ENCODE measurements at places on chromosomes 16 and 17.

DNA sequence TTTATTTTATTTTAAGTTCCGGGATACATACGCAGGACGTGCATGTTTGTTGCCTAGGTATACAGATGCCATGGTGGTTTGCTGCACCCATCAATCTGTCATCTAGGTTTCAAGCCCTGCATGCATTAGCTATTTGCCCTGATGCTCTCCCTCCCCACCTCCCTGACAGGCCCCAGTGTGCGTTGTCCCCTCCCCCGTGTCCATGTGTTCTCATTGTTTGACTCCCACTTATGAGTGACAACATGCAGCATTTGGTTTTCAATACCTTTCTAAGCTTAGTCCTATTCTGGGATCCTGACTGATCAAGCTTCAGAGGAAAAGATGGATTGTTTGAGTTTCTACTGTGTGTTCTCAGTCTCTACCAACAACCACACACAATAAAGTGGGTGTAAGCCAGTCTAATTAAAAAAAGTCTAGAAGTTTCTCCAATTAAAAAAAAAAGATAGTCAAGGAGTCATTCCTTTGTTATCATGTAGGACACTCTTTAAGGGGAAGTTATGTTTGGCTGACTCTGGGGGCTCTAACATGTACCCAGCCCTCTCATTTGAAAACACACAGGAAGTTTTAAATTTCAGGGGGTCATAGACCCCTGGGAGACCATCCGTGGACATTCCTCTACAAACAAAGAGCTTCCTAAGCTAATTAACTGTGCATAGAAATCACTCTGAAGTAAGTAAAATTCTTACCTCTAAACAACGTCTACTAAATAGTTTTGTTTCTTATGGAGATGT is 66.3 kb upstream of the ADAMTS18 start:
- no peak for DNase-seq

- no peak for DNase-seq
These were observed 38.9 kb downstream of the UBN1 start for GRCh38 chr16:4886151-4886550.

DNA sequence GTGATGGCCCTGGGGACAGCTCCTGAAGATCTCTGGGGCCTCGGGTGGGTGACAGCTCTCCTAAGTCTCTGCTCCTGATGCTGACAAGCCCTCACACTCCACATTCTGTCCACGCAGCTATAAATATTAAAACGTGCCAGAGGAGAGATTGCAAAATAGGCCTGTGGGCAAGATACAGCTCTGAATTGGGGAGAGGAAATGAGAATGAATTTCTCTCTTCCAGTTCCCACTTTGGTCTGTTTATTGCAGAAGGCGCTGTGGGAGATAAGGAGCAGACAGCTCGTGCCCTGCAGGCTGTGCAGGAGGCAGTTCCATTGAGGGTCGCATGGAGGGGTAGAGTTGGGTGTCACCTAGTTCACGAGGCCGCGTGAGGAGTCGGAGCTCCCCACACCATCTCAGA is 87.5 kb upstream of the SDK2 start:
- no peak for DNase-seq

DNA sequence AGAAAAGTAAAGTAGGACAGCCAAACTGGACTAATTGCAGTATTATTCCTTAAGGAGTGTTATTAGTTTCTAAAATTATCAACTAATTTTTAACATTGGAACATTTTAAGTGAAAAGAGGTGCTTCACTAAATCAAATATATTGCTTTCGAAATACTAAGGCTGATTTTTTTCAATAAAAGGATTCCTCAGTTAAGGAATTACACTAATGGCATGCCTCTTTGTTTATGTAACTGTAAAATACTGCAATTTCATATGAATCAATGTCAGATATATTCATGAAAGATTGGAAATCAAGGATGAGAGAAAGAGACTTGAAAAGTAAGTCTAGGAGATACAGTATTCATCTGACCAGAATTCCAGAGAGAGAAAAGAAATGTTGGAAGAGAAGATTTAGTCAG is 129.8 kb downstream of the TANC2 start:
- no peak for DNase-seq

DNA sequence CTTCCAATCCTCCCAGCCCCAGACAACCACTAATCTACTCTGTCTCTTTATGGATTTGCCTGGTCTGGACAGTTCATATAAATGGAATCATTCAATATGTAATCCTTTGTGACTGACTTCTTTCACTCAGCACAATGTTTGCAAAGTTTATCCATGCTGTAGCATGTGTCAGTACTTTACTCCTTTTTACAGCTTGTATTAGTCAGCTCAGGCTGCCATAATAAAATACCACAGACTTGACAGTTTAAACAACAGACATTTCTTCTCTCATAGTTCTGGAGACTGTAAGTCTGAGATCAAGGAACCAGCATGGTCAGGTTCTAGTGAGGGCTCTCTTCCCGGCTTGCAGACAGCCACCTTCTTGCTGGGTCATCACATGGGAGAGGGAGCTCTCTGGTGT is 41.3 kb downstream of the GPRC5B start:
- DNase-seq = no peak

- DNase-seq = no peak
These were observed 112.7 kb downstream of the VPS53 start for GRCh38 chr17:601926-602303.

- no peak for DNase-seq
These were observed 8.1 kb downstream of the ANKRD11 start for GRCh38 chr16:89482150-89482816.

DNA sequence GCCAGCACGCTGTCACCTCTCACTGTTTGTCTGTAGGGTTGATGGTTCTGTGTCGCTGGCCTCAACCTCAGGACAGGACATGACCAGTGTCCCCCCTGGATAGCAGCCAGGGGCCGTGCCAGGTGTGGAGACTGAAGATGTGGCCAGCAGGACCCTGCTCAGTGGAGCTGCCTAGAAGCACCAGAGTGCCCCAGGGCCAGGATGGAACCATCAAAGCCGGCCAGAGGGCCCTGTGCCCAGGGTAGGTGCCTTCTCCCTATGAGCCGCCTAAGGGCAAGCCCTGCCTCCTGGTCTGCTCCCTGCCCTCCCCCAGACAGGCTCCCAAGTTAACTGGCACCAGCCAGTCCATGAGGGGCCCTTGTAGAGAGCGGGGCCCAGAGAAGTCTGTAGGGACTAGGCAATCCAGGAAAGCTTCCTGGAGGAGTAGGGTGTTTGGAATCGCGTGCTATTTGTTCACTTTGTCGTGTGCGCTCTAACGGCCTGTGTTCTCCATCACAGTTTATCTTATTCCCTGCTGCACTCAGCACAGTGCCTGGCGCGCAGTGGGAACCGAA is 546 bp upstream of the NDUFB10 start:
- no peak for DNase-seq

DNA sequence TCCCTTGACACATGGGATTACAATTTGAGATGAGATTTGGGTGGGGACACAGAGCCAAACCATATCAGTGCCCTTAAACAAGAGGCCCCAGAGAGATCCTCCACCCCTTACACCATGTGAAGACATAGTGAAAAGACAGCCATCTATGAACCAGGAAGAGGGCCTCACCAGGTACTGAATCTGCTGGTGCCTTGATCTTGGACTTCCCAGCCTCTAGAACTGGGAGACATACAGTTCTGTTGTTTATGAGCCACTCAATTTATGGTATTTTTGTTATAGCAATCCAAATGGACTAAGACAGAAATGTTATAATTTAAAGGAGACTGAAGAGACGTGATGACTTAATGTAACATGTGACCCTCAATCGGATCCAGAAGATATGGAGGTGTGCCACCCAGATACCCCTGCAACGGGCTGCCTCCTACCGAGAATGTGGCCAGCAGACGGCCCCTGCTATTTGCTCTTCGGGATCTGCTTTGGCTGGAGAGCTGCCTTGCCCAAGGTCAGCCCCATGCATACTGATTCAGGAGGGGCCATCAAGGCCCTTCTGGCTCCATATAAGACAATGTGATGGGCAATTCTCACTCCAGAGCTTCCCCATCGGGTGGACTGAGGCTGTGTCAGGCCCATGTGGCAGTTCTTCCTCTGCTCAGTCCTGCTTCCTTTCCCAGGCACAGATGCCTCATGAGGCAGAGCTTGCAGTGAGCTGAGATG is 80.6 kb downstream of the NETO2 start:
- DNase-seq = no peak

GRCh38 chr17:64218066-64218465 is 45.0 kb downstream of the TEX2 start:
- DNase-seq = no peak

- no peak for DNase-seq
These were observed 825 bp downstream of the BLMH start for GRCh38 chr17:30290696-30291542.

DNA sequence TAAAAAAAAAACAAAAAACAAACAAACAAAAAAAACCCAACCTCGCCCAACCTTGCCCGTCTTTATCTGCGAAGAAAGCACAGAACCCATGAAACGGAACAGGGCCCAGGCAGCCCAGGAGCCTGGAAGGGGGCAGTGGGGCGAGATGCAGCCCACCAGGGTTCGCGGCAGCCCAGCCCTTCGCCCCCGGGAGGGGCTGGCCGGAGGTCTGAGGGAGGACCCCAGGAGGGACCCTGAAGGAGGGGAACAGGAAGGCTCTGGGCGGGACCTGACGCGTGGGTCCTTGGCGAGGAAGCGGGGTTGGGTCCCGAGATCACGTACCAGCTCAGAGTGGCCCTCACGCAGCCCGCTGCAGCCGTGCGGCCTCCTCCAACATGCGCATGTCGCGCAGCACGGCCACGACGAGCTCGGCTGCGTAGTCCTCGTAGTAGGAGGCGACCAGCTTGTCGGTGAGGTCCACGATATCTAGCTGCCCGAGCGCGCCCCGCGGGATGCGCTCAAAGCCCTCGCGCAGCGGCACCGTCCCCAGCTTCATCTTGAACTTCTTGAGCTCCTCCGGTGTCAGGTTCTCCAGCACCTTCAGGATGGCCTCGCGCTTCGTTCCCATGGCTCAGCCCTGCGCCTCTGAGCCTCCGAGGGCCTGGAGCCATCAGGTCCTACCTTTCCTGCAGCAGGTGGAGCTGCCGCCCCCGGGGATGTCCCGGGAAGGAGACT is at the start of gene PYDC1:
Gene PYDC1 (minus strand): TSS at position 714 of the 714 bp plus-strand sequence. CDS start 107 bp downstream, at position 607.
- no peak for DNase-seq

DNA sequence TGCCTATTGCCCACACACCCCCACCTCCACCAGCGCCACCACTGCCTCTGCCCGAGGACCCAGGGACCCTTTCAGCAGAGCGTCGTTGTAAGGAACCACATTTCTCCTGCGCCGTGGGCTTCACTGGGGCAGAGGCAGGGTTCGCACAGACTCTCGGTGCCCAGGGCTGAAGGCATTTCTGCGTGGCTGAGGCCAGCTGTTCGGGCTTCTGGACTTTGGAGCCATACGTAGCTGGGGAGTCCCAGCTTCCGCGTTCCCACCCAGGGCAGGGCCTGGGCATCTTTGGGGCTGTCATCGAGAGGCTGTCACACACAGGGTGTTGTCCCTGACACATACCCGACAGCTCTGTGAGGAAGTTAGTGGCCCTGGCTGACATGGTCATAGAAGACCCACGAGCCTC is 16.0 kb upstream of the SMIM5 start:
- no peak for DNase-seq

GRCh38 chr16:13994239-13995106 is 74.5 kb downstream of the ERCC4 start:
- no peak for DNase-seq

DNA sequence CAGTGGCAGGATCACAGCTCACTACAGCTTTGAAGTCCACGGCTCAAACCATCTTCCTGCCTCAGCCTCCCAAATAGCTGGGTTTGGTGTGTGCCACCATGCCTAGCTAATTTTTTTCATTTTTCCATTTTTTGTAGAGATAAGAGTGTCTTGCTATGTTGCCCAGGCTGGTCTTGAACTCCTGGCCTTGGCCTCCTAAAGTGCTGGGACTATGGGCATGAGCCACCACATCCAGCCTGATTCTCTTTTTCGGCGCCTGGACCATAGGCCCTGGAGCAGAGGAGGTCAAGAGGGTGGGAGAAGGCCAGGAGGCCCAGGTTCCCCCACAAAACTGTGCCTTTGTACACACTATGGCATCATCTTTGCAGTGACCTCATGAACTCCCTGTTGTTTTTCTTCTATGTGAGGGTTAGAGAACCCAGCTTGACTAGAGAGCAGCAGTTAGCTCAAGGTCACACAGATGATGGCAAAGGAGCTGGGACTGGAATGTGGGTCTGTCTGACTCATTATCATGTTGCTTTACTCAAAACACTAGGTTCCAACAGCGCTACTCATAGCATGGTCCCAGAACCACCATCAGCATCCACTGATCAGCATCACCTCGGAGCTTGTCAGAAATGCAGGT is 16.3 kb downstream of the SCN4A start:
- DNase-seq = no peak

GRCh38 chr16:67518676-67519075 is 10.0 kb upstream of the RIPOR1 start:
- no peak for DNase-seq

DNA sequence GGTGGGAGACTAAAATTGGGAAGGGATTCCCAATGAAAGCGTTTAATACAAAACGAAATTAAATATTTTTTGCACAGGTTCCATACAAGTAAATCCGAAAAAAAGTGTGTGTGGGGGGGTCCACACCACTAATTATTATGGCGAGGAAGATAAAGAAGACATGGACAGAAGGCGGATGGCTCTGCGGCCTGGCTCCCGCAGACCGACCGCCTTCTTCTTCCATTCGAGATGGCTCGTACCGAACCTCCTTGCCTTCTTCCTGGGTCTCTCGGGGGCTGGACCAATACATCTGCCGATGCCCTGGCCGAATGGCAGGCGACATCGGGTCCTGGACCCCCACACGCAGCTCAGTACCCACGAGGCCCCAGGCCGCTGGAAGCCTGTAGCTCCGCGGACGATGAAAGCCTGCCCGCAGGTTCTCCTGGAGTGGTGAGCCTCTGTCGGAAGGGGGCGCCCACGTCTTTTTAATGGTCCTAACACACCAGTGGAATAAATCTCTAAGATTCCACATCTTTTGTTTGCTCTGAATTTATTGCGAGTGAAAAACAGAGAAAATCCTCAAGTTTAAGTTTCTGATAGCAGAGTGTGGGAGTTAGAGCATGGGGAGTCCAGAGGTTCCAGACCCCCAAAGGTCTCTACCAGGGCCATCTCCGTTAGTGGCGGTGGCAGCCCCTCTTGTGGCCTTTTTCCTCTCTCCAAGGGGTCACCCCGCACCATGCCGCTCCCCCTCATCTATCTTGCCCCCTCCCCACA is 1.4 kb downstream of the PRAC2 start:
- peak; percentile 36 for DNase-seq

DNA sequence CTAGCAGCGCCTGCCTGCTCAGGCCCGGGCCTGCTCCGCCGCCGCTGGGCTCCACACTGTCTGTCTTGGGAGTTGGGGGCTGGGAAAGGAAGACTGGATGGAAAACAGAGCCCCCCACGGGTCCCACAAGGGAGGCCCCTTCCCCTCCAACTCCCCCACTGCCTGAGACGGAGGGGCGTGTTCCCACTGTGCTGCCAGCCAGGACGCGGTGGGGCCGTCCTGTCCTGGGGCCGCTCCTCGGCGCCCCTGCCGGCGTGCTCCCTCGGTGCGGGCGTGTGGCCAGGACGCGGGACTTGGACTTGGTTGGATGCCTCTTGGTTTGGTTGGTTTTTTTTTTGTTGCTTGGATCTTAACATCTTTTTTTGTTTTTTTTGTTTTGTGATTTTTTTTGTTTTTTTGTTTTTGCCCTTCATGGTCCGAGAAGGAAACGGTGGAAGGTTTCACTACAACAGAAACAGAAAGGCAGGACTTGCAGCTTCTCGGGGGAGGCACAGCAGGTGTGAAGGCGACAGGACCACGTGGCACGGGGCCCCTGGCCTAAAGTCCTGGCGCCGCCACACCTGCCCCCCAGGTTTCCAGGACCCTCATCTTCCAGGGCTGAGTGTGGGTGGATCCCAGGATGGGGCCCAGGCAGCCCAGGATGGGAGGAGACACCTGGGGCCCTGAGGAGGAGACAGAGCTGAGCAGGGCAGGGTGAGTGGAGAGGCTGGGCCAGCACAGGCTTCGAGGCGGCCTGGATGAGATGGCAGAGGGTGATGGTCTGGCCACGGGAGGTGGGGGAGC is 16.0 kb downstream of the ENGASE start:
- no peak for DNase-seq

GRCh38 chr16:22018559-22018958 is 10.6 kb downstream of the MOSMO start:
- no peak for DNase-seq

Measured in glomerular endothelial cell (primary cell).